ENCODE measurements at places on chromosomes 3 and 15.

- no peak for DNase-seq
Observed at GRCh38 chr3:65044401-65044800, 356.6 kb upstream of the ADAMTS9 start.

DNA sequence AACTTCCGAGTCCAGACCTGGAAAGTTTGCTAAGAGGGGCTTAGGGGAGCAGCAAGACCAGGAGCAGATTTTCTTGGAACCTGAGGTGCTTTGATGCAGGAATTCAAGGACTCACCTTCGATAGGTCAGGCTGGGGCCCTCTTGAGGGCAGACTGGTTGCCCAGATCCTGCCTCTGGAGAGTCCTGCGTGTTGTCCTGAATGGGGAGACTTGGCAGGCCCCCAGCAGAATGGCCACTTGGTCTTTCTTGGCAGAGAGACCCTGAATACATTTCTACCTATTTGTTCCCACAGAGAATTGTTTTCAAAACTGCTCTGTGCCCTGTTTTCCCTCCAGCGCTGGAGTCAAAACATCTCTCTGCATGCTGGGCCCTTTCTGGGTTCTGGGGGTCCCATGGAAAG is 4.2 kb downstream of the KLF13 start:
- DNase-seq: no peak

- DNase-seq: no peak
Observed at GRCh38 chr3:33865133-33865532, 66.7 kb downstream of the PDCD6IP start.

DNA sequence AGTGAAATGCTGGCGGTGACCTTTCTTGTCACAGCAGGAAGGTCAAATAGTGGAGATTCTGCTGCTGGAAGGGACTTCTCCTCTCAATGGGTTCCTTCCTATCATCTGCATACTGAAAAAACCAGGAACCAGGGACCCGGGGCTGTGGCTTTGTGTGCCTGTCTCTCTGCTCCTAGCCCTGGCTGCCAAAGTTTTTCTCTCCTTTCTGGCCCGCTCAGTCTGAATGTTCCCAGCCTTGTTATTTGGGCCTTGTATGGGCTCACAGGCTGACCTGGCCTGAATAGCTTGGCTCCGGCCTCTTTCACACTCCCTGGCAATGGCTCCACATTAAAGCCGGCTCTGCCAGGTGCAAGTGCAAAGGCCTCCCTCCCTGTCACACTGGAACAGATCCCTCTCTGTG is 94.7 kb downstream of the LRIG1 start:
- no peak for DNase-seq

- DNase-seq: no peak
Observed at GRCh38 chr3:133197619-133198018, 159.4 kb downstream of the TMEM108 start.

DNA sequence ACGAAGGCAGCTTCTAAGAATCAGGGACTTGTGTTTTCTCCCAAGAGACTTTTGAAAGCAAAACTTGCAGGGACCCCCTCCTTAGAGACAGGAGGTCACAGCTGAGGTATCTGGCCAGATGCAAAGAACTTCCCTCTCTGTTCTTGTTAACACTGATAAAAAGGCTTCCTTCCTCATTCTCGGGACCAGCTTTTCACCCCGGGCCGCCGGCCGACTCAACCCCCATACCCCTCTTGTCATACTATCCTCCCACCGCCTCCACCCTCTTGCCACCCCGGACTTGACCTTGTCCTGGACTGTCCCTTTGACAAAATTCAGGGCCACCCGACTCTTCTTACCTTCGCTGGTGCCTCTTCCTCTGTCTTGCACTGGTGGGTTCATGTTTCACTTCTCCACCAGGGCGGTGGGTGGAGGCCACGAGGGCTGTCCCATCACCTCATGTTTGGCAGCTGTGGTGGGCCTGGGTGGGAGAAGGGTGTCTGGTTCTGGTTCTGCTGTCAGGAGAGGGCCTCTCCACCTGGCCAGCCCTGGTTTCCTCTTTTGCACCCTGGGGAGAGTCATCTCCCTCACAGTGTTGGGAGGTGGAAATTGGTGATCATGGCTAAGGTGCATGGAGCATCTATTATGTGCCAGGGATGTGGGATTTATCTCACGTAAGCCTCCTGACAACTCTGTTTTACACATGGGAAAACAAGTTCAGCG is 32.5 kb downstream of the BHLHE40 start:
- DNase-seq: no peak

All from stimulated activated CD4-positive, alpha-beta T cell treated with anti-CD3 and anti-CD28 coated beads, Interleukin-12 subunit alpha, Interleukin-12 subunit beta, amount 100 ng/mL, for 4 hours (primary cell).